T-cell (primary cell): ENCODE measurements at places on chromosomes 2 and 18. TPM values are rescaled to one million over a fixed set of nuclear protein-coding genes. Genes with fewer than 3 reads are reported as not detected.

- DNase-seq, result no peak
These were observed 90.5 kb downstream of the PMAIP1 start for GRCh38 chr18:59990121-59990823.

- DNase-seq, result no peak
These were observed 263.7 kb downstream of the DOK6 start for GRCh38 chr18:69664399-69664798.

DNA sequence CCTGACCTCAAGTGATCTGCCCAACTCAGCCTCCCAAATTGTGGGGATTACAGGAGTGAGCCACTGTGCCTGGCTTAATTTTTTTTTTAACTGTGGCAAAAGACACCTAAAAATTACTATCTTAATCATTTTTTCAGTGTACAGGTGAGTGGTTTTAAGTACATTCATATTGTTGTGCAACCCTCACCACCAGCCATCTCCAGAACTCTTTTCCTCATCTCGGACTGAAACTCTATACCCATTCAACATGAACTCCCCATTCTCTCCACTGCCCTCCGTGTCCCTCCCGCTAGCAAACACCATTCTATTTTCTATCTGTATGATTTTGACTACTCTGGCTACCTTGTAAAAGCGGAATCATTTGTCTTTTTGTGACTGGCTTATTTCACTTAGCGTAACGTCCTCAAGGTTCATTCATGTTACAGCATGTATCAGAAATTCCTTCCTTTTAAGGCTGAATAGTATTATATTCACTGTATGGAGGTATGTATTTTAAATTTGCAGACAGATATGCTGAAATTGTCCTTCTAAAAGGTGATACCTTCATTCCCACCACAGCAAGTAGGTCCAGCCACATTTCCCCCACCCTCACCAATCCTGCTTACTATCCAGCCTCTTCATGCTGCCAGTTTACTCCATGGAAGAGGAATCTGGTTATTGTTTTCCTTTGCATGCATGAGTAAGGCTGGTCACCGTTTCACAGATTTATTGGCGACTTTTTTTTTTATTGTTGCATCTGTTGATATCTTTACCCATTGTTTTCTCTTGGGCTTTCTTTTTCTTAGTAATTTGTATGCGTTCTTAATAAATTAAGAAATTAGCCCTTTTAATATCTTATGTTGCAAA lies 40.6 kb upstream of the ANXA4 start:
- no peak for DNase-seq

GRCh38 chr2:134079373-134079772 lies 174.5 kb upstream of the MGAT5 start:
- no peak for DNase-seq

GRCh38 chr2:25290811-25291495 lies 50.8 kb downstream of the DNMT3A start:
- DNase-seq, result no peak

DNA sequence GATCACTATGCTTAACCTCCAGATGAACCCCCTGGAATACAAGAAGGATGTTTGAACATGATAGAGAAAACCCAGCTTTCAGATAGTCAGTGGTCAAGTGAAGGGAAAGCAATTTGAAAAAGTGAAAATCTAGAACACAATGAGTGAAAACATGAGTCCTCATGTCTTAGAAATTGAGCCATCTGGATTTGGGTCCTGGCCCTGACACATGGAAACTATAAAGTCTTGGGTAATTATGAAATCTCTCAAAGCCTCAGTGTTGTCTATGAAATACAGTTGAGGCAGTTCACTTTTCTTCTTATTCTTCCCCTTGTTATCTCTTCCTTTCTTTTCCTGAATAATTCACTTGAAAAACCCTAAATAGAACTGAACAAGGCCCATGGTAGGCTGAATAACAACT lies 120.6 kb downstream of the EN1 start:
- no peak for DNase-seq

- no peak for DNase-seq
These were observed 81.1 kb upstream of the OTOF start for GRCh38 chr2:26559044-26559405.

GRCh38 chr2:226123300-226123699 lies 676.3 kb downstream of the IRS1 start:
- no peak for DNase-seq

- no peak for DNase-seq
These were observed 14.0 kb upstream of the PDCL3 start for GRCh38 chr2:100548771-100549170.

DNA sequence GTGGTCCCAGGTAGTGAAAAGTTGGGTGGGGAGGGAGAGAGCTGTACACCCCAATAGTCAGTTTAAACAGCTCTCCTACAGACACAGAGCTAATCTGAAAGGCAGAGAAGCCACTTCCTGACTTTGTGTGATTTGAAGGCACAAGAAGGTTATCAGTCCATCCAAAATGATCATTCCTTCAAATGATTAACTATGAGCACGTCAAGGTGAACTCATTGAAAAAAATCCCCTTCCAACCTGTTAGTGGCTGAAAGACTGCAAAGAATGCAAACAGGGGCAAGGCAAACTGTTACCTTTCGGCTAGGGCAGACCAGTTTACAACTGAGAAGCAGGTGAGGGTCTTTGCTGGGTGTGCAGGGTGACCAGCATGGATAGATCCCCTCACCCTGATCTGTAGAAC lies 22.8 kb upstream of the APCDD1 start:
- DNase-seq, result no peak

TPO gene
- not detected for total RNA-seq

REG3G gene
- 0.32 TPM for total RNA-seq

MGAT4A gene
- 185 TPM for total RNA-seq

UGT1A8 gene
- total RNA-seq, result not detected

FIGN gene
- total RNA-seq, result 0.03 TPM
